ENCODE measurements at places on chromosomes 1 and 21.
A peak's percentile ranks its signal among the peaks of the same experiment; 100 is the strongest.

- no peak for DNase-seq
Measured at GRCh38 chr1:107648071-107648470, 316.9 kb downstream of the VAV3 start.

GRCh38 chr1:105368446-105368845, 1618.7 kb downstream of the AMY1C start:
- no peak for DNase-seq

GRCh38 chr1:195909061-195909460, 699.2 kb downstream of the KCNT2 start:
- DNase-seq, result no peak

GRCh38 chr1:61310538-61310937, 228.2 kb downstream of the NFIA start:
- DNase-seq, result no peak

DNA sequence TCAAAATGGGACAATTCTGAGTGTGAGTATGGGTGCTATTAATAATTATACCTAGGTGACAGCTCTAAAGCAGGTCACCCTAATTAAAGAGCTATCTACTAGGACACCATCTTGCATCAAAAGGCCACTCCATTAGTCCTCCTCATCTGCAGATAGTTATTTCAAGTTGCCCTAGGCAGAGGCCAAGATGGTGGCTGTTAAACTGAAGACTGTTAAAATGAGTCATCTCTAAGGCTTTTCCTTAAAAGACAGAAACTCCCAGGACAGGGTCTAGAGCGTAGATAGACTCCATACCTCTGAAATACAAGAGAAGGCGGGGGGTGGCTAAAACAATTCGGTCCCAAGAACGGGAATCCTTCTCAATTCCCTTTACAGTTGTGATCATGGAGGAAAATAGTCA, 4.5 kb upstream of the ZNF697 start:
- no peak for DNase-seq

DNA sequence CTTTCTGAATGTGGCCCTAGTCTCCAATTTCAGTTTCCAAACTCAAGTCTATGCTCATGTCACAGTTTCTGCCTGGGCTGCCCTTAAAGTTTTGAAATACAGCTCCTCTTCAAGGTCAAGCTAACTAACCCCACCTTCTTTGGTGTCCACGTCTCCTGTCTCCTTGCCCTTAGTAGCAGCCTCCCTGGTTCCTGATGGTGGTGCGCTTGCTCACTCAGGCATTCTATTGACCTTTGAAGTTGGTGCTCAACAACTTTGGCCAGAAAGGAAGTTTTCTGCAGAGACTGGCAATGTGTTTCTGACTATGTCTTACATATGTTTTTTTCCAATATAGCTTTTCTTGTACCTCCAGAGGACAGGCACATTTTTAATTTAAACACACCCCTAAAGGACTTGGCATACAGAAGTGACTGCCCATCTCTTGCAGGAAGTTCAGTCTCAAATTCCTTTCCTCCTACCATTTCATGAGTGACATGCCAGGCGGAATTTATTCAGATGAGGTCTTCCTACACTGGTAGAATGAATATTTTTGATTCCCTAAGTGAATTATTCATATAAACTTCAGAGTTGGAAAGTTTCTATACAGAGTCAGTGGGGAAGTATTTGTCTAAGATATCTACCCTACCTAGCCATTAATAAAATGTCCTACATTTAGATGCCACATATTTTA, 364.3 kb upstream of the USP24 start:
- no peak for DNase-seq

- DNase-seq, result no peak
Measured at GRCh38 chr1:160520999-160521398, 2.1 kb downstream of the SLAMF6 start.

GRCh38 chr1:243312952-243313634, 57.3 kb downstream of the SDCCAG8 start:
- DNase-seq, result no peak

GRCh38 chr1:228217551-228218344, 9.9 kb downstream of the OBSCN start:
- DNase-seq, result no peak

- no peak for DNase-seq
Measured at GRCh38 chr1:85550784-85551516, 29.6 kb upstream of the CCN1 start.

GRCh38 chr1:156014829-156015228, 5.9 kb downstream of the SSR2 start:
- no peak for DNase-seq

- no peak for DNase-seq
Measured at GRCh38 chr1:100575406-100575805, 37.5 kb downstream of the GPR88 start.

- no peak for DNase-seq
Measured at GRCh38 chr1:219954736-219955421, 26.5 kb upstream of the SLC30A10 start.

GRCh38 chr1:228958741-228959140, 223.5 kb downstream of the RHOU start:
- DNase-seq, result no peak

GRCh38 chr1:171852272-171852671, 11.0 kb downstream of the DNM3 start:
- DNase-seq, result no peak

DNA sequence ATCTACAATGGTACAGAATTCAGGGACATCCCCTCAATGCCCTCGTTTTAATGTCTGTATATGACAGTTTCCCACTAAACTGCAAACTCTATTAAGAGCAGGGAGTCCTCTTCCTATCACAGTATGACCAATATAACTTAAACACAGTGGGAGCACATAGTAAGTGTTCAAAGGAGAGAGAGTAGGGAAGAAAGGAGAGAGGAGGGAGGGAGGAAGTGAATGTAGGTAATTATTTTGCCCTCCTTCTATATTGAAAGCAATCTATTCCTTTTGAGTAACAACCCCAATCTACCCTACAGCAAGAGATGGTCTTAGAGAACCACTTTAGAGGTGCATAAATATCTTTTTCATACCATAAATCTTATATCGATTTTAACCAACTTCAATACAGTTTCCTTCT, 121.4 kb downstream of the MRPL39 start:
- DNase-seq, result no peak

DNA sequence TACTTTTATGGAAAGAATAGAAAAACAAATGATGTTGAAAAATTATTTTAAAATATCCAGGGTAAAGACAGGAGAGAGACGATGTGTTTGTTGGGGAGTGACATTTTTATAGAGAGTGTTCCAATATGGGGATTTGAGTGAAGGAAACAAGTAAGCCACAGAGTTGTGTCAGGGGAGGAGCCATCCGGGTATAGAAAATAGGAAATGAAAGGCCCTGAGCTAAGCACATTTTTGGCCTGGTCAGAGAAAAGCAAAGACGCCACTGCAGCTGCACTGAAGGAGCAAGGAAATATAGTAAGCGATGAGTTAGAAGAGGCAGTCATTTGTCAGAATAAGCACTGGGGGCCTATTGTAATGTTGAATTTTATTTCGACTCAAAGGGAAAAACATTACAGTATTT, 107.3 kb upstream of the ADGRL4 start:
- DNase-seq, result no peak

DNA sequence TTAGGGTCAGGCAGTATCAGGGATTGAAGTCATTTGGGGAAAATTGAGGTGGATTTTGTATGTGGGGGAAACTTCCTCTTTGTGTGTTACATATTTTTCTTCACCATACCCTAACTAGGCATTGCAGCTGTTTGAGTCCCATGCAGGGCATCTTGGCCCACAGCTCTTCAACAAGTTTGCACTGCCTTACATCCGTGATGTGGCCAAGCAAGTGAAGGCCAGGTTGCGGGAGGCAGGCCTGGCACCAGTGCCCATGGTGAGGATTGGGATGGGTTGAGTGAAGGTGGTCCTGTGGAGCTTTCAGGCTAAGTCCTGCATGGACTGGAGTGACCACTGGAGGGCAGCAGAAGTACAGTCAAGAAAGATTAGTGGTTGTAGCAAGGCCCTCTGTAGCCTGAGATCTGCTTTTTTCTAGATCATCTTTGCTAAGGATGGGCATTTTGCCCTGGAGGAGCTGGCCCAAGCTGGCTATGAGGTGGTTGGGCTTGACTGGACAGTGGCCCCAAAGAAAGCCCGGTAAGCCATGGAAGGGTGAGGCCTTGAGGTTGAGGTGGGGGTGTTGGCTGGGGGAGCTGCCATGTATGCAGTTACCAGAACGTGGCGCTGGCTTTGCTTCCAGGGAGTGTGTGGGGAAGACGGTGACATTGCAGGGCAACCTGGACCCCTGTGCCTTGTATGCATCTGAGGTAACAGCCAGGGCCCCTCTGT, 2.4 kb downstream of the UROD start:
- peak; percentile 69 for DNase-seq

DNA sequence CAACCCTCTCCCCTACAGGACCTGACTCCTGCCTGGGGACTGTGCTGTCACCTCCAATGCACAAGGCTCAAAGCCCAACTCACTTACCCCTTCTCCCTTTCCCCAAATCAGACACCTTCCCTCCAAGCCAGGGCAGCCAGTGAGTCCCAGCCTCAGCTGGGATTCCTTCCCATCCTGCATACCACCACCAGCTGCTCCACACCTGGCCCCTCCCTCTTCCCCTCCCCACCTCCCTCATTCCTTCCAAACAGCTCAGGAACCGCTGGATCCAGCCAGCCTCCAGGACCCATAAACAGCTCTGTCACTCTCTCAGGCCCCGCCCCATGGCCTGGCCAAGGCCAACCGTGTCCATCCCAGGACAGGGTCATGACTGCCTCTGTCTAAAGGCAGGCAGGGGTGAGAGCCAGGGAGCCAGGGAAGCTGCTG, 41.4 kb downstream of the ACOT7 start:
- DNase-seq, result no peak

GRCh38 chr1:180269645-180270529, 39.8 kb downstream of the LHX4 start:
- DNase-seq, result no peak

- DNase-seq, result no peak
Measured at GRCh38 chr1:119549719-119550132, 42.7 kb downstream of the HSD3B1 start.

DNA sequence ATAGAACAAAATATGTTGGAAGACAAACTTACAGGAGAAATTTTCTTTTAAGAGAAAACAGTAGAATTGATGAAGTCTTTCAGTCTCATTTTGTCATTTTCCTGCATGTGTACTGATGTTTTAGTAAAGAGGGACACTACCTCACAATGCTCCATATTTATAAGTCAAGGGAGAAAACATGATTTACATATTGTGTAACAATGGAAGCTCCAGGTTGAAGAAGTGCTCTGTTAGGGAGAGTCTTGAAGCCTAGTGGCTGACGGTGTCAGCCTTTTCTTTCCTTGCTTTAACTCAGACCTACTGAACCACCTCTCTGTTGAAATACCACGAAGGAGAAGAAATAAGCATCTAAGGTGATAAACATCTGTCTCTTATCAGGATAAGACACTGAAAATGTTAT, 75.0 kb downstream of the C4BPA start:
- no peak for DNase-seq

DNA sequence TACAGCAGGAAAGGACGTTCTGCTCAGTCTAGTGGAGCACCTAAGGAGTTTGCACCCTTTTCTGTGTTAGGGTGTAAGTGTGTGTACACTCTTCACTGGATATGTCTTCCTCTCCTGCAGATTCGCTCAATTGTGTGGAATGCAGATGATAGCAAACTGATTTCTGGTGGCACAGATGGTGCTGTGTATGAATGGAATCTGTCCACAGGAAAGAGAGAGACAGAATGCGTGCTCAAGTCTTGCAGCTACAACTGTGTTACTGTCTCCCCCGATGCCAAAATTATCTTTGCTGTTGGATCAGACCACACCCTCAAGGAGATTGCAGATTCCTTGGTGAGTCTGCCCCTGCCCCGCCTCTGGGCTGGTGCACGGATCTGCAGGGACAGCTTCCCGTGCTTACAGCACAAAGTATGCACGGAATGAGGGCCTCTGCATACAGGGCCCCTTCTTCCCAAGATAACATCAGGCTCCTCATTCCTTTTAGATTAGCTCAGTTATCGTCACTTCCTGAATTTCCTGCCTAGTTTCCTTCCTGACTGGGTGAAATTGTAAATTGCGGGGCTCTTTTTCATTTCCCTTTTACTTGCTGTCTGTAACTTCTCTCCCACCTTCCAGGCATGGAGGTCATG, 34.6 kb downstream of the CFAP57 start:
- DNase-seq, result no peak

GRCh38 chr1:41286486-41286885, 44.4 kb upstream of the SCMH1 start:
- DNase-seq, result no peak

- no peak for DNase-seq
Measured at GRCh38 chr1:200776949-200777348, 38.3 kb downstream of the CAMSAP2 start.

DNA sequence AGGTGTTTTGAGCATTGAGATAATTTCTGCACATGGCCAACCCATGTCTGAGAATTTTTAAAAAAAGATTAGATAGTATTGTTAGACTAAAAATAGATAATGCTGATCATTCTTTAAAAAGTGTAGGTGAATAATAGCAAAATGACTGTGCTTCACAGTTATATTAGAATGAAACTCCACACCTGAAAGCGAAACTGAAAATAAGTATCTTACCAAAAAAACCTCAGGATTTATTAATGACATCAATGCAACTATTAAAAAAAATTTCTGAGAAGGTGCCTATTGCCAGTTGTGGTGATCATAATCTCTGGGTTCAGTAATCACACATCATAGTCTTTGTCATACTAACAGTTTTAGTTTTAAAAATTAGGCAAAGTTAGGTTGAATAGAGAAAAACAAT, 36.5 kb downstream of the PLA2G4A start:
- no peak for DNase-seq

- DNase-seq, result no peak
Measured at GRCh38 chr1:32861904-32862695, 8.6 kb downstream of the FNDC5 start.

DNA sequence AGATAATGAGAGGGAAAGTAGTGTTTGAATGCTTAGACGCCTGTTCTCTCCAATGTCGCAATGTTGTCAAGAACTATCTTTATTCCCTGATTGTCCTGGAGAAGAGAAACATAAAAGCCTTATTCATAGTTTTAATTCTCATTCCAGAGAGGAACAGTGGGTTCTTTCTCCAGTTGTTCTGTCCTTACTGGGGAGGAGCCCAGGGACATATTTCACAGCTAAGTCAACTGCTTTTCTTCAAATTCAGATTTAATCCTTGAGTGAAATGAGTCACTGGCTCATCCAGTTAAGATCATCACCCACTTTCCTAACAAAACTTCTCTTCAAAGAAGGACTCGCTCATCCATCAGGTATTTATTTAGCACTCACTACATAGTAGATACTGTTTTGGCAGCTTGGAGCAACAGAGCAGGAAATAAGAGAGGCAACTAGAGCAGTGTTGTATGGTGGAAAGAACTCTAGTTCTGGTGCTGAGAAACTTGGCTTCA, 365.7 kb upstream of the USP24 start:
- DNase-seq, result no peak

All from stimulated activated CD4-positive, alpha-beta T cell treated with anti-CD3 and anti-CD28 coated beads, Interleukin-1b, Interleukin-23, amount 100 ng/mL, for 1 hour (primary cell).